ENCODE measurements at places on chromosomes 4 and X.

DNA sequence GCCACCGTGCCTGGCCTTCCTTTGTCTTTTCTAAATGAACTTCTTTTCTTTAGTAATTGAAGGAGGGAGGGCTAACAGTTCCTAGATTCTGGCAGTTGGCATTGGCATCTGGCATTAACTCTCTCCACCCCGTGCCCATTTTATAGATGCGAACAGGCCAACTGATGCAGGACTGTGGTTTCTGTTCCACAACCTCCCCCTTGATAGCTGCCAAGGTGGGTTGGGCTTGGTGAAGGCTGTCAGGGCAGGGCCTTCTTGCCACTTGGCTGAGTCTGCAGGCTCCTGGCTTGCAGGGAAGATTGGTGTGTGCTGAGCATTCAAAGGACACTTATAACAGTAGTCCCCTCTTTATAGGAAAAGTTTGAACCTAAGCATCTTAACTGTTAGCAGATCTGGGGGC, 4.3 kb downstream of the SOWAHD start:
- no peak for DNase-seq

GRCh38 chrX:65681810-65682209, 14.4 kb downstream of the MSN start:
- DNase-seq = no peak

DNA sequence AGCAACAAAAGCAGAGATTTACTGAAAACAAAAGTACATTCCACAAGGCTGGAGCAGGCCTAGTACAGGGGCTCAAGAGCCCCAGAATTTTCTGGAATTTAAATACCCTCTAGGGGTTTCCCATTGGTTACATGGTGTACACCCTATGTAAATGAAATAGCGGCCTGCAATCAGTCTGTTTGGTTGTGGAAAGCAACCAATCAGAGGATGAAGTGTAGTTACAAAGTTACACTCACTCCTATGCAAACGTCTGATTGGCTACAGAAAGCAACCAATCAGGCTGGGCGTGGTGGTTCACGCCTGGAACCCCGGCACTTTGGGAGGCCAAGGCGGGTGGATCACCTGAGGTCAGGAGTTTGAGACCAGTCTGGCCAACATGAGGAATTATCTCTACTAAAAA, 13.8 kb upstream of the TXLNG start:
- peak; percentile 50 for DNase-seq

- no peak for DNase-seq
These were observed 5.8 kb upstream of the NRK start for GRCh38 chrX:105816517-105816916.

DNA sequence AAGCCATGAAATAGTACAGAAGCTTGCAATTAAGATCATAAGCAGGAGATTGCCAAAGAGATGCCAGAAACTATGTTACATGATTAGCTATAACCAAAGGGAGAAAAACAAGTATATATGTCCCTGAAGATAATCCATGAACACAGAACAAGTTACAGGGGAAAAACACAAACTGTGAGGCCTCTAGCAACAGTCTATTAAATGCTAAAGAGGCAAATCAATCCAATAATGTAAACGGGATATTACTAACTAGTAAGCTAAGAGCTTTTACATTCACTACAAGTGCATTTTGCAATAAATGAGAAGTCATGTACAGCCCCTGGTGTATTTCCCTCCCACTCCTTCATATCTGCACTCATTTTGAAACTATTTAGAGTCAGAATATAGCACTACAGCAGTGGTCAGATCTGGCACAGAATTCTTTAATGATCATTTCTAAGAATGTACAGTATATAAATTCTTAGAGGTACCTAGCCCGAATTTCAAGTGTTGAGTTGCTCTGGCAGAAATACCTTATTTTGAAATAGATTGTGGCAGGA, 449.8 kb upstream of the SMIM31 start:
- no peak for DNase-seq

GRCh38 chr4:135267148-135267865, 1065.7 kb upstream of the PABPC4L start:
- DNase-seq = no peak

GRCh38 chrX:114201622-114202021, 382.3 kb upstream of the HTR2C start:
- no peak for DNase-seq

- no peak for DNase-seq
These were observed 259.5 kb downstream of the RCHY1 start for GRCh38 chr4:75254745-75255144.

- DNase-seq = no peak
These were observed 10.1 kb downstream of the NKX1-1 start for GRCh38 chr4:1395941-1396805.

- no peak for DNase-seq
These were observed 90.6 kb downstream of the SORBS2 start for GRCh38 chr4:185721190-185722028.

DNA sequence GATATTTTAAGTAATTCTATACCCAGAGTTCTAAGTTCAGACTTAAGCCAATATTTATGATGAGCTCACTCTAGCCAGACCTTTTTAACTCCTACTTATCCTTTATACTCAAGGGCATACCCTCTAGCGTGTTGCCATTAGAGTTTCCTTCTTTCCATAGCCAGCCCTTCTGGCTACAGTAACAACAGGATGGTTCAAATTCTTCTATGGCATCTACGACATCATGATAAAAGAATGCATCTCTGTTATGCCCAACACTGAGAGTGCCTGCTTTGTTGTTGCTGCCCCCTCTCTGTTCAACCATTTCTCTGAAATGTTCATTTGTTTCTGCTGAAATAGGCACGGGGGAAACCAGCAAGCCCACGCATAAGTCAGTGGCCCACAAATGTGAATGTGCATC, 104.5 kb downstream of the UBE2NL start:
- no peak for DNase-seq

DNA sequence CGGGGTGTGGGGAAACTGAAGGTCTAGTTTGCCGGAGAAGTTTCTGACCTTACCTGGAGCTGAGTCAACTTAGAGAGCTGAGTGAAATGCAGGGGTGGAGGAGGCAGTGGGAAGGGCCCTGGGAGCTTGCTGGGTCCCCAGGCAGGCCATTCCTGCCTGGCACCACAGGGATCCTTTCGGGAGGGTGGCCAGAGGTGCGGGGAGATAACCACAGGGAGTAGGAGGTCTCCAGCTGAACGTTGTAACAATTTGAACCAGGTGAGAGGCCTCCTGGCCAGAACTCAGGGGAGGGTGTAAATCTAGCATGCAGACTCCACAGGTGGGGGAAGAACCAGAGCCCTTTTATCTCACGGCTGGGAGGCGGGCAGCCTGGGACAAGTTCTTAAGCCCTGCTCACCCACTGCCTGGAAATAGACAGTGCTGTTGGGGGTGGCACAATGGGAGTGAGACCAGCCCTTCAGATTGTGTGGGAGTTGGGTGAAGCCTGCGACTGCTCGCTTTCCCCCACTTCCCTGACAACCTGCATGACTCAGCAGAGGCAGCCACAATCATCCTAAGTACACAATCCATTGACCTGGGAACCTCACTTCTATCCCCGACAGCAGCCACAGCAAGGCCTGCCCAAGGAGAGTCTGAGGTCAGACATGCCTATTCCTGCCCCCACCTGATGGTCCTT, 247.4 kb downstream of the ADGRA3 start:
- DNase-seq = no peak

- no peak for DNase-seq
These were observed 350.0 kb downstream of the CAMK2D start for GRCh38 chr4:113411496-113411938.

DNA sequence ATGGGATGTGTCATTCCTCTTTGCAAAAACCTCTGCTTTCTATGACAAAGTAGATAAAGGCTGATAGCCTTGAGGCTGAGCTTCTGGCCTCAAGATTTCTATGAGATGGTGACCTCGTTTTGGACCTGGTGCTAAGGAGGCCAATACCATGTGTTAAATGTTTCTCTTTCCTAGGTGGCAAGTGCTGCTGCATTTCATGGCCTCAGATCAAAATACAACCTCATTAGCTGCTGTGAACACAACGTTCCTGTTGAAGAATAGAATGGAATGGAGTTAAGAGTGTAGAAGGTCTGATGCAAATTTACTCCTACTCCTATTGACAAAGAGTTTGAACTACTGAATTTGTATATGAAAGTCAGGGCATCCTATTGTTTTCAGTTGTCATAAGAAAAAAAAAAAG, 112.0 kb downstream of the C4orf51 start:
- DNase-seq = no peak

GRCh38 chrX:68286076-68286475, 147.2 kb downstream of the OPHN1 start:
- no peak for DNase-seq

- no peak for DNase-seq
These were observed 5.7 kb downstream of the ZNF275 start for GRCh38 chrX:153339662-153340061.

Data from neural progenitor cell (in vitro differentiated cells).